ENCODE measurements at places on chromosomes 6 and 20. TPM values are rescaled to one million over a fixed set of nuclear protein-coding genes. Genes with fewer than 3 reads are reported as not detected.

Gene SUMO4
- 2.2 TPM for total RNA-seq

Gene CFB
- 1.8 TPM for total RNA-seq

Gene DNMT3B
- total RNA-seq = 1.3 TPM

Gene KIF25
- not detected for total RNA-seq

Gene ACSS1
- total RNA-seq = 0.56 TPM

Gene ZNF322
- 18.9 TPM for total RNA-seq

Gene GJA10
- not detected for total RNA-seq

Gene TOMM6
- 120 TPM for total RNA-seq

Gene ULBP2
- total RNA-seq = 7.2 TPM

Gene MED23
- 38.3 TPM for total RNA-seq

Gene MAP7
- 0.36 TPM for total RNA-seq

Gene ERGIC3
- total RNA-seq = 487 TPM

Gene RAET1L
- not detected for total RNA-seq

Gene BANF2
- not detected for total RNA-seq

Gene SLC22A16
- total RNA-seq = not detected

Gene FOXS1
- total RNA-seq = not detected

Gene DCDC2
- total RNA-seq = not detected

Gene ANKRD6
- 0.28 TPM for total RNA-seq

Gene UNC5CL
- not detected for total RNA-seq

Gene ZNF391
- 0.28 TPM for total RNA-seq

Gene BPIFB2
- not detected for total RNA-seq

Gene TPD52L1
- 10.8 TPM for total RNA-seq

Gene HLA-DOA
- total RNA-seq = not detected

Gene BCAS4
- total RNA-seq = 47.5 TPM

Gene KPNA5
- 9.4 TPM for total RNA-seq

Gene CD40
- 0.28 TPM for total RNA-seq

Gene EDN1
- 8.6 TPM for total RNA-seq

Gene MARCKS
- 40.7 TPM for total RNA-seq

Gene PLCB4
- 28.3 TPM for total RNA-seq

Gene CST2
- total RNA-seq = not detected

Gene PRL
- total RNA-seq = not detected

Gene FRK
- total RNA-seq = under 0.01 TPM

Gene PXDC1
- total RNA-seq = 66.4 TPM

Gene VSTM2L
- total RNA-seq = 0.18 TPM

Gene GNAS-AS1
- total RNA-seq = 0.83 TPM

Gene TGM3
- not detected for total RNA-seq

Gene HEY2
- not detected for total RNA-seq

Gene PRDM1
- total RNA-seq = 6.9 TPM

Data from IMR-90 (cell line).